Activated CD8-positive, alpha-beta T cell treated with anti-CD3 and anti-CD28 coated beads, Interleukin-2, amount 10 ng/mL, durations not matched to agents 7 days and 5 days (primary cell): ENCODE measurements at places on chromosomes 1 and 21. TPM values are rescaled to one million over a fixed set of nuclear protein-coding genes. Genes with fewer than 3 reads are reported as not detected.
A peak's percentile ranks its signal among the peaks of the same experiment; 100 is the strongest.

The S100A2 gene
- not detected for total RNA-seq

DNA sequence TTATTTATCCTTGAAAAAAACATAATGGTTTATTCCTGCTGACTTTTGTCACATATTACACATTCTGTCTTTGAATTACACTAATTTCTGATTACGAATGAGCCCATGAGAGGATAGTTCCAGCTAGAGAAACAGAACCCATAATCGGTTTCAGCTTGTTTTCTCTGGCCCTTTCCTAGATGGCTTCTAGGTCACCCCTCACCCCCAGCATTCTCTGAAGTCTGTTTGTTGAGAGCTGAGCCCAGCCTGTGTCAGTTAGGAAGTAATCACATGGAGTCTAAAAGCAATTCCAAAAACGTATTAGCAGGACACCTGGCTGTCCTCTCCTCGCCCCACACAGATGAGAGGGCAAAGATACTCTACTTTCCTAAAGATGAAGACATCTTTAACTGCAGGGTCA is 48.9 kb downstream of the KIAA1614 start:
- DNase-seq = no peak

DNA sequence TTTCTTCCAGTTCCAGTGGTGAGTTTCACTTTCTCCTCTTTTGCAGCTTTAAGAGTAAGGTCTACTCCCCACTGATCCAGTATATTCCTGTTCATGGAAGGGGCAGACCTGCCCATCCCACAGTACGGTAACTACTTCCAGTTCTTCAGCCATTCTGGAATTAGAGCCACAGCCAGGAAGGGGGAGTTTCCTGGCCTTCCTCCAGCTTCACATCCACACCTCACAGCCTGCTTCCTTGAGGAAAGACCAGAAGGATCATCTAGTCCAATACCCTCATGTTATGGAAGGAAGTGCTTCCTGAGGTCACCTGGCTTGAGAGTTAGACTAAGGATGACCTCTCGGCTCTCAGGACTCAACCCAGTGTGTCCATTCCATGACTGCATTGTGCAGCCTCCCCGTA is 597.8 kb downstream of the KIF26B start:
- no peak for DNase-seq

DNA sequence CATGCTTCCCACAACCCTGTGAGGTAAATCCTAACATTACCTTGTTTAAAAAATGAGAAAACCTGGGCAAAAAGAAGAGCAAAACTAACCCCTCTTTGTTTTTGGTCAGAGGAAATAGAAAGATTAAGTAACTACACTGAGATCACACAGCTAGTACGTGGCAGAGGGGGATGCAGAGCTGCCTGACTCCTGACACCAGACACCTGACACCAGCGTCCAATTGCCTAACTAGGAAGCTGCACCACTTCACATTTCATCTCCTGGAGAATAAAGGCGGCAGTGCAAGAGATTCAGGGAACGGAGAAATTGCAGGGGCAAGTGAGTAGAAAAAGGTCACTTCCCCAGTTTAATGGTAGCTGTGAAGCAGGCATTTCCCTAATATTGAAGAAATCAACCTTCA is 229.3 kb upstream of the PTBP2 start:
- DNase-seq = no peak

DNA sequence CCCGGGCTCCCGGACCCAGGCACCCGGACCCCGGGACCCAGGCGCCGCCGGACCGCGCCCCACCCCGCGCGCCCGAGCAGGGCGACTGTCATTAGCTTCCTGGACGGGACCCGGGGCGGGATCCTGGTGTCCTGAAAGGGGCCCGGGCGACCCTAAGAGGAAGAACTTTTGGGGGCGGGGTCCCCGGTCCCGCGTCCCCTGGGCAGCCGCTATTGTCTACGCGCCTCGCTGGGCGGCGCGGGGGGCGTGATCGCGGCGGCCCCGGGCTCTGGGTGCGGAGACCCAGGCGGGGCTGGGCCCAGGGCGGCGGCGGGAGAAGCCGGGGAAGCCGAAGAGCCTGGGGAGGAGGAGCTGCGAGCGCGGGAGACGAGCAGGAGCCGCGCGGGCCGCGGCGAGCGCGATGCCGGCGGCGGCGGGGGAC is 465 bp downstream of the HUNK start:
- no peak for DNase-seq

- DNase-seq = no peak
These were observed 43.6 kb downstream of the NFYC start for GRCh38 chr1:40734882-40735628.

- DNase-seq = peak; percentile 88
These were observed at the start of gene XKR8 for GRCh38 chr1:27959792-27960603. Gene XKR8 (plus strand): TSS chr1:27959973. CDS start chr1:27960070, 97 bp downstream.

DNA sequence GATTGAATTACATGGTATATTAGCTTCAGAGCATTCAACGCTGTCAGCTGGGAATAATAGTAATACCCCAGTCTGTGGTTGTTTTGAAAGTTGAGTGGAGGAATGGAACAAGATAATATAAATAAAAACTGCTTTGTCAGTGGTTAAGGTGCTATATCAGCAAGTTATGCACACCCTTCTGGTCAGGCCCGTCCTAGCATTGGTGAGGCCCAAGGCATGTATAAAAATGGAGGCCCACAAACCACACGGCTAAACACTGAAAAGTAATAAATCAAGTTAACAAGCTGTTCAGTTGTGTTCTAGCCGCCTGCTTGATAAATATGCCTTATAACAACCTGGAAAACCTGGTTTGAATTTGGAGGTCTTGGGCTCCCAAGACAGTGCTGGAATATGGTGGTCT is 77.4 kb downstream of the PSMG1 start:
- no peak for DNase-seq

The DDR2 gene
- 0.08 TPM for total RNA-seq

DNA sequence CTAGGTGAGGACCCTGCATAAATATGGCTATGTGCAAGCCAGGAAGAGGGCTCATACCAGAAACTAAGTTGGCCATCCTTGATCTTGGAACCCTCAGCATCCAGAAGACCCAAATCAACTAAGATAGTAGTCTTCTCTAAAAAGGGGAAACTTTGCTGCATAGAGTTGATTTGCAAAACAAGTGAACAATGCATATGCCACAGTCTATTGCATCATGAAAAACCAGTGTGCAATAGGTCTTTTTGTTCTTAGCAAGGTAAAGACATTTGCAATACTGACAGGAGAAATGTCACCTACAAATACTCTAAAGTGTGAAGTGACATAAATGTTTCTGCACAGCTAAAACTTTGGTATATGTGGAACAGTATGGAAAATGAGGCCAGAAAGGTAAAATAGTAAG is 2.0 kb upstream of the IFI16 start:
- DNase-seq = no peak

DNA sequence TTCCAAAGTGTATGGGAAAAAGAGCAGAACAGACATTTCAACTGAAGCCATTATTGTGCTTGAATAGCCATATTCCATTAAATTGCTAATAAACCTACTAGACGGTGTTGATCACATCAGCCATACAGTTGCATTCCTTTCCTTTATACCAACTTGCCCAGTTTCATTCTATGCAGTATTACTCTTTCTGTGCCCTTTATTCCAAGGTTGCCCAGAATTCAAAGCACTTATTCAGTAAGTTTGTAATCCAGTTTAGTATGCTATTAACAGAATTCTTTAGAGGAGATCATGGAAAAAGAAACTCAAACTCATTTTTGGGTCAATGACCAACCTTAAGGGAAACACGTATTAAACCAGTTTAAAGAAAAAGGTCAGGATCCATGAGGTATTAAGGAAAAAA is 89.5 kb downstream of the DDAH1 start:
- no peak for DNase-seq

- DNase-seq = no peak
These were observed 39.6 kb upstream of the C21orf91 start for GRCh38 chr21:17858747-17859146.

GRCh38 chr1:201332021-201332420 is 45.5 kb downstream of the TNNT2 start:
- DNase-seq = no peak

- no peak for DNase-seq
These were observed 131.6 kb downstream of the LHX8 start for GRCh38 chr1:75265792-75266191.

- no peak for DNase-seq
These were observed 116.3 kb downstream of the ADSS2 start for GRCh38 chr1:244335456-244335855.

The TBX19 gene
- total RNA-seq = 1.4 TPM

The CFHR1 gene
- total RNA-seq = not detected

GRCh38 chr1:20068722-20069121 is 1.3 kb upstream of the PLA2G5 start:
- DNase-seq = no peak

- DNase-seq = peak; percentile 79
These were observed 105.1 kb upstream of the PDE4B start for GRCh38 chr1:65687428-65688214.

DNA sequence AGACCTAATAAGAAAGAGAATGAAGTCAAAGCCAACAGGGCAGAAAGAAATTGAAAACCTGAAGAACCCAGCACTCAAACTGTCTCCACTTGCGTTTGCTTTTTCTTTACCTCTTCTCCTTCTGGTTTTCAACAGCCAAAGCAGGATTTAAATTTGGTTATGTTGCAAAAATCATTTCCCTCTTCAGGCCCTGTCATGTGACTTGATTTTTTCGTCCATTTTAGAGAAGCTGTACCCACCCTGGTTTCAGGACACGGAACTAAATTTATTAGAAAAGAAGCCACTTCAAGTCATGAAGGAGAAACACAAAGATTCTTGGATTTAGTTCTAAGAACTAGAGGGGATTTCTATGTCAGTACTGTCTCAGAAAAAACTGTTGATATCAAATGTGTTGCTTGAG is 1.0 kb upstream of the SYNJ1 start:
- no peak for DNase-seq

GRCh38 chr1:4175566-4176405 is 275.7 kb upstream of the C1orf174 start:
- DNase-seq = no peak

DNA sequence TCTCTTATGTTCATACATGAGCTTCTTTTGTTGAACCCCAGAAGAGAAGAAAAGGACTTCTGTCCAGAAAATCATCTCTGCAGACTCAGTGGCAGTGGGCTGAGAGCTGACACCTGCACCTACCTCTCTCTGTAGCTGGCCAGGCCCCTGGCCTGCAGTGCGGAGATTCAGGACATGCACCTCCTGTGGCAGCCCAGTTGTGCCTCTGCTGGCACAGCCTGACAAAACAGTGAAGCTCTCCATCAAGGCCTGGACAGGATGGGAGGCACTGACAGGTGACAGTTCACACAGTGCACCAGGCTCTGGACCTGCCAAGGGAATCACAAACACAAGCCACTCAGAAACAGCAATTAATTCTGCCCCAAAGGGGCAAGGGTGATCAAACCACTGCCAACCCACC is 88.8 kb downstream of the TGFBR3 start:
- DNase-seq = no peak

DNA sequence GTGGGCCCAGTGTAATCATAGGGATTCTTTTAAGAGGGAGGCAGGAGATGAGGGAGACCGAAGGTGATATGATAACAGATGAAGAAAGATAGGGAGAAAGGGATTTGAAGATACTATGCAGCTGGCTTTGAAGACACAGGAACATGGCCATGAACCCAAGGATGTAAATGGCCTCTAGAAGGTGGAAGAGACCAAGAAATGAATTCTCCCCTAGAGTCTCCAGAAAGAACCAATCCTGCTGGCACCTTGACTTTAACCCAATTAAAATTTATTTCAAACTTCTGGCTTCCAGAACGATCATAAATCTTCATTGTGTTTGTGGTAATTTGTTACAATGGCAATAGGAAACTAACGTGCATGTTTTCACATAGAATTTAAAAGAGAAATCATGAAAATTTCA is 95.0 kb upstream of the GORAB start:
- DNase-seq = no peak

GRCh38 chr1:23838401-23838866 is 13.2 kb upstream of the HMGCL start:
- DNase-seq = peak; percentile 82

DNA sequence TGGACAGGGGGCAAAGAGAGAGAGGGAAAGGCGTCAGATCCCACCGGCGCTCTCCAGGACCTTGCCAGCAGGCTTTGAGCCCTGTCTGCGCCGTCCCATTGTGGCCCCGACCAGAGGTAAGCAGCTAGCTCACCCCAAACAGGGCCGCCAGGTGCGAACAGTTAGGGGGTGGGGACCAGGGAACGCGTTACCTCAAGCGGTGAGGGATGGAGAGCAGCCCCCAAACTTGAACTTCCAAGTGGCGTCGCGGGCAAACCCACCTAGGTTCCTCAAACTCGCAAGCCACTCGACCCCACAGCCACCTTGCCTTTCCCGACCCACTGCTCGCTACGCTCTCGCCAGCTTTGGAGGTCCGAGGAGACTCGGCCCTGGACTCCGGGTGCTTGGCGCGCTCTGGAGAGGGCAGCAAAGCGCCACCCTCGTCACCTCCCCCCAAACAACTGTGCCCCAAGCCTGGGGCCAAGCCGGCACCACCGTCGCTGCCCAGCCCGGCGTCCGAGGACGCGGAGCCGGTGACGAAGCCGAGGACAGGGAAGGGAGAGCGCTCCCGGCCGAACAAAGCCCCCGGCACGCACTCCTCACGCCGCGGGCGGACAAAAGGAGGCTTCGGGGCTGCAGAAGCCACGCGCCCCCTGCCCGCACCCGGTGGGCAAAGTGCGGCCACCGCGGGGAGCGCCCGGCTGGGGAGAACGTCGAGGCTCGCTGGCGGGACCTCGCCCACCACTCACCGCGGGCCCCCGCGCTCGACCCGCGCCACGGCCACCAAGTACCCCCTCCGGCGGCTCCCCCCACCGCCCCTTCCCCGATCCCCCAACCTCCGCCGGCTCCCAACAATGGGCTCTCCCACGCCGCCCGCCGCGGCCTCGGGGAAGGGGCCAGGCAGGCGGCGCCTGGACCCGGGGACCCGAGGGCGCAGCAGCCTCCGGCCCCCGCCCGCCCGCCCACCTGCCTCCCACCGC is 976 bp downstream of the SSBP3 start:
- DNase-seq = peak; percentile 47

GRCh38 chr1:12587981-12588640 is 29.9 kb downstream of the DHRS3 start:
- no peak for DNase-seq

The CD101 gene
- total RNA-seq = 34.4 TPM

The TINAGL1 gene
- total RNA-seq = not detected

DNA sequence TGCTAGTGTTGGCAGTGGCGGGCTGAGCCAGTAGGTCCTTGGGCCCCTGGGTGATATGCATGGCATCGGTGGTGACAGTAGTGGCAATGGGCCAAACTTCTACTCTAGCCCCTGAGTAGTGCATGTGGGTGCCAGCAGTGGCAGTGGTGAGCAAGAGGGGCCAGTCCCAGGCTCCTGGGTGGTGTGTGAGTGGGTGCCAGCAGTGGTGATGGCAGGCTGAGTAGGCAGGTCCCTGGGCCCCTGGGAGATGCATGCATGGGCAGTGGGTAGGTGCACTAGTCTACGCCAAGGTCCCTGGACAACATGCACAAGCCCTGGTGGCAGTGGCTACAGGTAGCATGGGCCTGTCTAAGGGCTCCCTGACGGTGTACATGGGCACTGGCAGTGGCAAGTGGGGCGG is 24.6 kb upstream of the TTC22 start:
- no peak for DNase-seq

The LYPD8 gene
- not detected for total RNA-seq

The AIM2 gene
- 0.99 TPM for total RNA-seq

- no peak for DNase-seq
These were observed 28.3 kb downstream of the TLCD4 start for GRCh38 chr1:95145493-95145892.

The UBL4B gene
- total RNA-seq = not detected
